ENCODE measurements at places on chromosomes 11 and 22.

GRCh38 chr11:26247340-26247739, 84.6 kb upstream of the ANO3 start:
- no peak for DNase-seq

GRCh38 chr11:73356979-73357860, 19.0 kb upstream of the RELT start:
- no peak for DNase-seq

DNA sequence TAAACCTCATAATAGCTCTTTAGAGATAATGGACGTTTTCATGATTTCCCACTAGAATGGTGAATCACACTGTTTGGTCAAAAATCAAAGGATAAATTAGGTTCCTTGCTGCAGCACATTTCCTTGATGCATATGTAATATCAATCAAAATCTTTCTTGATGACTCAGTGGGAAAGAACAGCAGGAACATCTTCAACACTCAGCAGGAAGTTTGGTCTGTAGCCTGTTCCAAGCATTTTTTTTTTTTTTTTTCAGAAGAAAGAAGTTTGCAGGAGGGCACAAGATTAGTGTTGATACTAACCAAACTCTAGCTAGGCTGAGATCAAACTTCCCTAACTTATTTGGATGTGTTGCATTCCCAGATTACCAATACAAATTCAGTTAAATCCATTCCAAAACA, 1529.8 kb downstream of the FAM181B start:
- DNase-seq: no peak

DNA sequence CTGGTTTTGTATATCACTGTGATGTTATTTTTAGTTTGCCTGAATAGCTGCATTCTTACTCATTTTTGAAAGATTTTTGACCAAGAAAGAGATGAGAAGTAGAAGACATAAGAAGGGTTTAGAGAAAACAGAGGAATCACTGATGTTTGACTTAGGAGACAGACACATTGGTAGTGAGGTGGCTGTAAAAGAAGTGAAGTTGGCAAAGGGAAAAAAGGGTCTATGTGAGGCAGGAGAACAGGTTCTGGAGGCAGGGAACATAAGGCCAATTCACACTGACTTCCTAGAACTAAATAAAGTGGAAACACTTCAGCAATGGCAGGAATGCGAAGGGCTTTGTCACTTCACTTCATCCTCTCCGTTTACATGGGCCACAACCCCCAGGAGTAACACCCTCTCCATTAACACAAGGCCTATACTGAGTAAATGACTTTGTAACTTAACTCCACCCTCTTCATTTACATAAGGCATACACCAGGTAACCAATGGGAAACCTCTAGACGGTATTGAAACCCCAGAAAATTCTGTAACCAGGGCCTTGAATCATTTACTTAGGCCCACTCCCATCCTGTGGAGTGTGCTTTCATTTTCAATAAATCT, 36.5 kb downstream of the CTSC start:
- DNase-seq: no peak

GRCh38 chr11:114183044-114183511, 113.1 kb upstream of the NNMT start:
- peak; percentile 70 for DNase-seq

DNA sequence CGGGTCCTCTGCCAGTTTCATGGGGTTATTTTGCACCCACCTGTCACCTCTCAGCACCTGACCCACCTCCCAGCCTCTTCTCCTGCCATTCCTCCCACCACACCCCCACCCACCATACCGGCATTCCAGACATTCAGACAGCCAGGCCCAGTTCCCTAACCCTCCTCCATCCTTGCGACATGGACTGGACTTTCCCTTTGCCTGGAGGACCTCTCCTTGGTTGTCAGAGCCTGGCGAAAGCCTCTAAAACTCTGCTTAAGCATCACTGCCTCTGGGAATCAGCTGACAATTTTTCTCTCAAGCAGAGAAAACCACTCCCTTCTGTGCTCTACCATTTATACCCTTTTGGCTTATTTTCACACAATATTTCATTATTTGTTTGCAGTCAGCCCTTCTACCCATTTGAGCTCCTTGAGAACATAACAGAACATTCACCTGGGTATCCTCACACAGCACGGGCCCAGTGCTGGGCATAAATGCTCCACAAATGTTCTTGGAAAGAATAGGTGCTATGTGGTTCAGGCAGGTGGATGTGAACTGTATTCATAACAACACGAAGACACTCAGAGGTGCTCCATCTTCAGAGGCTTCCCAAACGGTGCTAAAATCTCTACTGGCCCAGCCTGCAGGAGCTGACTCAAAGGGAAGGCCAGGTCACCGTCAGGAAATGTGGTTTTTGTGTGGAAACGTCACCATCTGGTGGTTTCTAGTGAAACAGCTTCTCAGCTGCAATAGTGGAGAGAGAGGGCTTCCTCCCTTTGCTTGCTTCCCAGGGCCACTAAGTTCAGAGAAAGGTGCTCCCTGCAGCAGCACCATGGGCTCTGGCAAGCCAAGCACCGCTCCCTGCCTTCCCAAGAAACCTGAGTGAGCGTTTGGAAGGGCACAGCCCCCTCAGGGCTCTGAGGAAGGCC, 10.4 kb downstream of the SPATA19 start:
- DNase-seq: peak; percentile 16

GRCh38 chr11:9264316-9265210, 587 bp downstream of the DENND5A start:
- peak; percentile 0 for DNase-seq

DNA sequence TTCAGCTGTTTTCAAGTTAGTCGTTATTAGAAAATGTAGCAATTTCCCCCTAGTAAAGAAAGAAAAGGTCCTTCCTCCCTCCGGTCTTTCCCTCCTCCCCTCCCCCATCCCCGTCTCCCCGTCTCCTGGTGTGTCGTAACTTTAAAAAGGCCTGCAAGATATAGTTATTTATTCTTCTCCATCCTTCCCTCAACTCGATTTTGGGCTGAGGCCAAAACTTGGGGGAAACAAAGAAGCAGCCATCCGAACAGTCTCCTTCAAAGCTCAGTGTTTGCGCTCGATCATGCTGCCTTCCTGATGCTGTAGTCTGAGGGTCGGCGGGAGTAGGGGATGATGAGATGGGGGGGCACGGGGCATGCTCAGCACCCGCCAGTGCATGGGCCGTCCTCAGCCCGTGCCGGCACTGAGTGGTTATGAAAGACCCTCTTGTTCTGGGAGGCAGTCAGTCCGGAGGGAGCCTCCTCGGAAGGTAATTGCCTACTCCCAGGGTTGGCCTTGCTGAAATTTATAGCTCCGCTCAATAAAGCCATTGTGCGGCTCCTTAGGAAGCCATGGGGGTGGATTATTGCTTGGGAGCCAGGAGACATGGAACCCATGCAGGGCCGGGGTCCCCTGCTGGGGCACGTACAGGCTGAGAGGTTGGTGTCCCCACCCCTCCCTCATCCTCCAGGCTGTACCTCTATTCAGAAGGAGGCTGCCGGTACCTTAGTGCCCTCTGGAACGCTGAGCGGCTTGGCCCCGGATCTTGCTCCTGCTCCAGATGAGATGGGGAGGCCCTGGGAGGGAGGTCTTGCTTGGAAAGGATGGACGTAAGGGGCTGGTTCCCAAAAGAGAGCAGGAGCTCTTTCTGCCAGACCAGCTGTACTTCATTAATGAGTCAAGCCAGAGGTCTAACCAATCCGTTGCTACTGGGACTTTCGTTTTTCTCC, 212.7 kb upstream of the CADM1 start:
- no peak for DNase-seq

DNA sequence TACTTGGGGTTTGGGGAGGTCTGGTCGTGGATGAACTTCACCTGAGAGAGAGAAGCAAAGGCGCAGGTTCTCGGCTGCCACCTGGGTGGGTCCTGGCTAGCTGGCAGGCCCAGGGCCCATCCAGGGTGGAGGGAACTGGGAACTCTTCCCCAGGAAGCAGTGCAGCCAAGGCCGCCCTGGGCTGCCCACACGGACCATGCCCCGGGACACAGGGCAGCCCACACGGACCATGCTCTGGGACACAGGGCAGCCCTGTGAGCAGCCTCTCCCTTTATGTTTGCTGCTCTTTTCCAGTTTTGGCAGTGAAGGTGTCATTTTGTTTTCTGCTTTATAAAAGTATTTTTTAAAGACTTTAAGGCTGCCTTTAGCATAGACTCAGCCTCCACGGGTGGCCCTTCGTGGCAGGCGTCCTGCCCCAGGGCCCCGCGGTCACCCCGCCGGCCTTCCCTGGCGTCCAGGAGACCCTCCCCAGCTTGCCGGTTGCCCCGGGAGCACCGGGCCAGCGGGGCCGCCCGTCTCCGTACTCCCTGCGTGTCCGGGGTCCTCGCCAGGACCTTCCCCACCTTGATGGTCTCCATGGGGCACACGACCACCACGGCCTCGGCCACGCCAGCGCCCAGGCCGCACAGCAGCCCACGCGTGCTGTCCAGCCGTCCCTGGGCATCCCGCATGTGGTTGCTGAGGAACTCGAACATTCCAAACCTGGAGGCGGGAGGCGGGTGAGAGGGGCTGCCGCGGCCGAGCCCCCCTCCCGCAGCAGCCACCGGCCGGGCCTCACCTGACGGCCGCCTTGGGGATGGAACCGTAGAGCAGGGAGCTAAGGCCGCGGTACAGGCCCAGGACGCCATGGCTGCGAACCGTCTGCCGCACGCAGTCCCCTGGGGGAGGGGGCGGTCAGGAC, 1.1 kb downstream of the SLC25A1 start:
- no peak for DNase-seq

GRCh38 chr11:60897496-60897895, 8.9 kb downstream of the PRPF19 start:
- no peak for DNase-seq

GRCh38 chr11:69819541-69820070, 390 bp upstream of the FGF3 start:
- no peak for DNase-seq

- DNase-seq: no peak
Measured at GRCh38 chr22:43553451-43554258, 141.8 kb downstream of the MPPED1 start.

DNA sequence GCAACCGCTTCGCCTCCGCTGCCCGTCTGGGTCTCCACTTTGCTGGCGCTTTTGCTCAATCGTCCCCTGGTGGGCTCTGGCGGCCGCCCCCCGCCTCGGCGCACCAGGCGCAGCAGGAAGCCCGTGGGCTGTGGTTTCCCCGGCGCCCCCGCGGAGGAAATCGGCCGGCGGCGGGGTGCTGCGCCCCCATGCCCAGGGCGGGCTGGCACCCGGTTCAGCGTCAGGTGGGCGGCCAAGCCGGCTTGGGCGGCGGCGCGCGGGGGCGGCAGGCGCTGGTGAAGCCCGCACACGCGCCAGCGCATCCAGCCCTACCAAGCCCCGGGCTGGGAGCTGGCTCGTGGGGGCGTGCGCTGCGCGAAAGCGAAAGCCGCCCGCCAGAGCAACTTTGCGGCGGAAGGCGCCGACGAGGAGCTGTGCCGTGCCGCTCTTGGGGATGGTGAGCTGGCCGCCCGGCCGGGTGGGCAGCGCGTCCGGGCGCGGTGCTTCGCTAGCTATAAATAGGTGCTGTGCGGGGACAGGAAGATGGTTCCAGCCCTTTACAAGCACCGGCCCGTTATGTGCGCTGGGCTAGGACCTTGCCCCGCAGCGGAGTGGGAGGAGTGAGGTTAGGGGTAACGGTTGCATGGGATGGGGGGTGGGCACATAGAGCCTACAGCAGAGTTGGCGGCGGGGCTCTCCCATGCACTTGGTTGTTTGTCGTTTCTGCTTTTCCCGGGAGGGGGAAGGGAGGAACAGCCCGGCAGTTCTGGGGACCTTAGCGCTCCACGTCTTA, 25.0 kb upstream of the SUSD2 start:
- peak; percentile 77 for DNase-seq

DNA sequence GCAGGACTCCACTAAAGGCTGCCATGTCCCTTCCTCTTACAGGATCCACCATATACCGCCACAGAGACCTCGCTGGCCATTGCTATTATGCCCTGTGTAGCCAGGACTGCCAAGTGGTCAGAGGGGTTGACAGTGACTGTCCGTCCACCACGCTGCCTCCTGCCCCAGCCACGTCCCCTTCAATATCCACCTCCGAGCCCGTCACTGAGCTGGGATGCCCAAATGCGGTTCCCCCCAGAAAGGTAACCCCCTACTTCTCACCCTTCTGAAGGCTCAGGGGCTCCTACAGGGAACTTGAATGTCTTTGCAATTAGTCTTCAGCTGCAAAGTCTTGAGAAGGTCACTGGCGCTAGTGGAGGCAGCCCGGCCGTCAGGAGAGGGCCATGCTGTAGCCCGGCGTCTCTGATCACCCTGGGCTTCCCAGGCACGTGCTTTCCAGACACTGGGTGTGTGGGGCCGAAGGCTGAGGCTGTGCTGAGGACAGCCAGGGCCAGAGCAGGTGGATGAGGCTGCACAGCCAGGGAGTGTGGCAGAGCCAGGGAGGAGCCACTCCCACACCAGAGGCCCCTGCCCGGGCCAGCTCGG, 30.0 kb upstream of the MUC5B start:
- peak; percentile 17 for DNase-seq

DNA sequence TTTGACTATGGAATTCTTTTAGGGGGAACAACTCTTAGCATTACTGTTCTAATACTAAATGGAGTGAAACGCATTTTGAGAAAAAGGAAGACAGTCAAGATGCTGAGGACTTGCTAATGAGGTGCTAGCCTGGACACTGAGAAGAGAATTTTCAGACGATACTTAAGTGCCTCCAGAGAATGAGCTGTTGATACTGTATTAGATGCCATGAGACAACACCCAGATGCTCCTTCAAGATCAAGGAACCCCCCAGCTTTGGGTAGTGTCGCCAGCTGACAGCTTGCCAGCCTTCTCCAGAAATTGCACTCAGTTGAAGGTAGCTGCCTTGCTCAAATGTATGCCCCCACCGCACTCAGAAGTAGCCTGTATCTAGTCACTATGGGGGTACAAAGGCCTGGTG, 52.5 kb upstream of the SLC36A4 start:
- DNase-seq: no peak

- DNase-seq: no peak
Measured at GRCh38 chr11:96013461-96014213, 89.7 kb upstream of the MTMR2 start.

- DNase-seq: no peak
Measured at GRCh38 chr11:121610706-121611105, 157.9 kb upstream of the SORL1-AS1 start.

GRCh38 chr11:250740-251299, 14.0 kb downstream of the PSMD13 start:
- peak; percentile 70 for DNase-seq

DNA sequence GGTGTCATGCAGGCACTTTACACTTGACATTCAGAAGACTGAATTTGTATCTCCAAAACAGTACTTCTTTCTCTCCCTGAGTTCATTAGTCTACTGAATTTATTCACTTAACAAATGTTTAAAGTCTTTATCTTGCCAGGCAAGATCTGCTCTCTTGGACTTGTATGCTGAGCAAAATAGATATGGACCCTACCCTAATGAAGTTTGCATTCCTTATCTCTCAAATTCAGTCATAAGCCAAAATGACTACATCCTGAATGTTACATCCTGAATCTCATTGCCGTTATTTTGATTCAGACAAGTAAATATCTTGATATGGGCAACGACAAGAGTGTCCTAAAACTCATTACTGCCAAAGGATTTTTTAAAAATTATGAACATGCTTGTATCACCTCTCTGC, 29.7 kb downstream of the FAR1 start:
- no peak for DNase-seq

- no peak for DNase-seq
Measured at GRCh38 chr22:17121233-17122195, at the start of gene TMEM121B. TMEM121B (minus strand) TSS chr22:17121360; CDS start chr22:17121127, 233 bp downstream.

- no peak for DNase-seq
Measured at GRCh38 chr11:121213362-121213893, 79.1 kb upstream of the SC5D start.

Measured in CD8-positive, alpha-beta memory T cell (primary cell).